ENCODE measurements at places on chromosomes 11 and 22. TPM values are rescaled to one million over a fixed set of nuclear protein-coding genes. Genes with fewer than 3 reads are reported as not detected.

DNA sequence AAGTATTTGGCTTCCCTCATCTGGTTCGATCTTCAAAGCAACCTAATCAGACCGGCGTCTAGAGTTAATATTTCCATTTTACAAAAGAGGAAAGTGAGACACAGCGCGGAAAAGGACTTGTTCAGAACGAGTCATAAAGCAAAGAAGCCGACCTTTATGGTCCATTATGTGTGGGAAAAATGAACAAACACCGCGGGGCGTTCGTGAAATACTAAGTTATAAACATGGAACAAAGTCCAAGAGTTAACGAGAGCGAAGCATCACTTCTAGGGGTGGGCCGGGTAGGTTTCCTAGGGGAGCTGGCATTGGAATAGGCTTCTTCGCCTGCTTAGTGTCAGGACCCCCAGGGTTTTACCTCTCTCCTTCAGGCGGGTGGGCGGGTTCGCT, 575 bp downstream of the DUSP18 start:
- H3K4me1 ChIP-seq, result peaks cover 12% of the 10 kb centered on the region
- H3K27me3 ChIP-seq, result peaks cover 36% of the 10 kb centered on the region
- peak overlapping the region; percentile 84 for H3K4me3 ChIP-seq
- peak overlapping the region; percentile 52 for H3K27ac ChIP-seq
- no peak for DNase-seq

GRCh38 chr11:11895672-11896071, 53.9 kb downstream of the USP47 start:
- no peaks in the 10 kb centered on the region for H3K27me3 ChIP-seq
- no peak for DNase-seq
- 0 out of 2 replicates have a peak, but pooled peaks cover 7% of the 10 kb centered on the region for H3K36me3 ChIP-seq

DNA sequence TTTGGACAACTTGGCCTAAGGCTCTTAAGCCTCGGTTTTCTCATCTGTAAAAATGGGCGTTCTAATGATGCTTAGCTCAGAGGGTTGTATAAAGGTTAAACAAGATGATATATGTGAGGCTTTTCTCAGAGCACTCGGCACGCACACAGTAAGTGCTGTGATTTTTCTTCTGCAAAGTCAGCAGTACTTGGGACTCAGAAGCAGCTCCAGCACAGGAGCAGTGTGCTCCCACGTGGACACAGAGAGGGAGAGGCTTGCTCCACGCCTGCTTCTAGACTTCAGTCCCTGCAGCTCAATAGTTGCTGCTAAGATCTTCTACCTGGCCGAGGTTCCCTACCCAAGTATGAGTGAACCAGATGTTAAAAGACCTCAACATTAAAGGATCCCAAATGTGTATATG, 39.9 kb upstream of the PHF21A start:
- H3K27me3 ChIP-seq, result no peaks in the 10 kb centered on the region
- no peak overlapping the region for H3K4me3 ChIP-seq
- no peak overlapping the region for H3K27ac ChIP-seq
- no peaks in the 10 kb centered on the region for H3K36me3 ChIP-seq

Gene APOA1
- total RNA-seq, result 4.4 TPM

Gene OR5P2
- not detected for total RNA-seq

Measured in WTC11 (cell line).